Ascending aorta (tissue), 2 donors: ENCODE measurements at places on chromosomes 2 and 18. TPM values are rescaled to one million over a fixed set of nuclear protein-coding genes. Genes with fewer than 3 reads are reported as not detected.

GRCh38 chr18:70029163-70029562, 81.5 kb upstream of the CD226 start:
- H3K27ac ChIP-seq, result no peak overlapping the region
- H3K4me1 ChIP-seq, result no peaks in the 10 kb centered on the region
- no peak overlapping the region for H3K4me3 ChIP-seq
- no peak for DNase-seq
- H3K36me3 ChIP-seq, result peaks cover 14% of the 10 kb centered on the region

GRCh38 chr2:203599509-203599908, 64.4 kb upstream of the RAPH1 start:
- H3K27ac ChIP-seq, result no peak overlapping the region
- H3K36me3 ChIP-seq, result no peaks in the 10 kb centered on the region
- H3K4me3 ChIP-seq, result no peak overlapping the region
- no peaks in the 10 kb centered on the region for H3K4me1 ChIP-seq
- H3K27me3 ChIP-seq, result no peaks in the 10 kb centered on the region

C2orf74 gene
- total RNA-seq, result 7.2 TPM

CNDP1 gene
- not detected for total RNA-seq

SLC4A1AP gene
- total RNA-seq, result 26.8 TPM
